ENCODE measurements at places on chromosomes 1 and 21. TPM values are rescaled to one million over a fixed set of nuclear protein-coding genes. Genes with fewer than 3 reads are reported as not detected.

Gene FAM131C
- 0.05 TPM for polyA plus RNA-seq

Gene HSPA6
- 0.44 TPM for polyA plus RNA-seq

Gene TNFRSF8
- polyA plus RNA-seq, result 0.13 TPM

Gene GREM2
- 4.5 TPM for polyA plus RNA-seq

Gene SLC30A2
- 0.12 TPM for polyA plus RNA-seq

Gene PIK3R3
- polyA plus RNA-seq, result 1.5 TPM

Gene ZBTB8OS
- 16.1 TPM for polyA plus RNA-seq

- no peaks in the 10 kb centered on the region for H3K4me1 ChIP-seq
- H3K27me3 ChIP-seq, result no peaks in the 10 kb centered on the region
- H3K27ac ChIP-seq, result no peak overlapping the region
- H3K36me3 ChIP-seq, result no peaks in the 10 kb centered on the region
These were observed 122.2 kb downstream of the KCNN3 start for GRCh38 chr1:154747740-154748404.

DNA sequence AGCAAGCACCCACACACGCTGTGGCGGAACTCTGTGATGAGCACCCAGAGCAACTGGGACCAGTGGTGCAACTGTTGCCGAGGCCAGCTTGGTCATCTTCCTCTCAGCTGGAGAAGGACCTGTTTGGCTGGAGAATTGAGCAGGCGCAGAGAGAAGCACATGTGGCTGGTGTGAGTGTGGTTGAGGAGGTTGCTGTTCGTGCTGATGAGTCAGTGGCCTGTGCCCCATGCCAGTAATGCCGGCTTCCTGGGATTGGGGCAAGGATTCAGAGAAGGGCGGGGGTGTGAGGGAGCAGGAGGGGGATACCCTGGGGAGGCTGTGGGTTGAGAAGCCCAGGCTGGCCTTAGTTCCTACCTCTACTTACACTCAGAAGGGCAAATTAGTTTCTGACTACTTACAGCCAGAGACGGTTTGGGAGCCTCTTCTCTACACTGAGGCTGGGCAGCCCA, 57.5 kb upstream of the EPS8L3 start:
- DNase-seq, result no peak
- H3K27ac ChIP-seq, result no peak overlapping the region
- no peaks in the 10 kb centered on the region for H3K4me1 ChIP-seq
- no peaks in the 10 kb centered on the region for H3K36me3 ChIP-seq
- H3K27me3 ChIP-seq, result no peaks in the 10 kb centered on the region
- H3K4me3 ChIP-seq, result no peak overlapping the region

GRCh38 chr1:5221451-5221850, 567.0 kb downstream of the AJAP1 start:
- no peaks in the 10 kb centered on the region for H3K4me1 ChIP-seq
- no peak overlapping the region for H3K4me3 ChIP-seq
- DNase-seq, result no peak

- no peak within 1 kb of the TSS for H3K27ac ChIP-seq
- no peaks in the 10 kb centered on the region for H3K27me3 ChIP-seq
- no peak within 1 kb of the TSS for H3K4me3 ChIP-seq
- no peaks in the 10 kb centered on the region for H3K4me1 ChIP-seq
- DNase-seq, result no peak
- no peaks in the 10 kb centered on the region for H3K36me3 ChIP-seq
These were observed at the start of gene CHIA for GRCh38 chr1:111290630-111291029. Gene CHIA (plus strand): TSS chr1:111290851. CDS start chr1:111310468, 19,617 bp downstream.
